ENCODE measurements at places on chromosomes 2 and 18.

DNA sequence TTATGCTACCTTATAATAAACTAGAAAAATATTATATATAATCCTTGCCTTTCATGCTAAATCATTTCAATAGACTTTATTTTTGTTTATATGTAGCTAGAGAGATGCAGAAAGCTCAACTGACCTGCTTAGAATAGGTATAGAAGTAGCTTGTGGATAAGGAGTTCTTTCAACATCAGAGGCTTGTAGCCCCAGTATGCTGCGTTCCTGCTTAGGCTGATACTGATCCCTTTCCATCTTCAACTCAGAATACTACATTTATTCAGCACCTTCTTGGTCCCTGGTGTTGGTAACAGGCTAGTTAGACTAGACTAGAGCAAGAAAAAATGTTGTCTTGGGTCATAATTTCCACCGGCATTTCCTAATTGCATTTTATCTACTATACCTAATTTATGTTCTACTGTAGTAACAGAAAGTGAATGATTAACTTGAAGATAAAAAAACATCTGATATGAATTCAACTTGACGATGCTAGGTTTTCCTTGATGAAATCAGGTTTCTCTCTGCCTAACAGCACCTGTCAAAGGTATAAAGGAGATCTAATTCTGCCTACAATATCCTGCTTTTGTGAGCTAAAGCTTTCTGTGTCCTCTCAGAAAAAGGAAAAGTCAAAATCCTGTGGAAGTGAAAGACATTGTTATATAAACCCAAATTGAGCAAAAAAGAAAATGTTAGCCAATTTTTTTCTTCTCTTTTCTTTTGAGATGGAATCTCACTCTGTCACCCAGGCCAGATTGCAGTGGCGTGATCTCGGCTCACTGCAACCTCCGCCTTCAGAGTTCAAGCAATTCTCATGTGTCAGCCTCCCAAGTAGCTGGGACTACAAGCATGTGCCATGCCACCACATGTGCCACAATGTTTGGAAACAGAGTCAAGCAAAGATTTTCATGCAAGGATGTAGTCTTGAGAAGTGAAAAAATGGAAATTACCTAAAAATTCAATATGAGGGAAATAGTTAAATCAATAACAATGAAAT, 5.8 kb downstream of the PECR start:
- no peak for DNase-seq

DNA sequence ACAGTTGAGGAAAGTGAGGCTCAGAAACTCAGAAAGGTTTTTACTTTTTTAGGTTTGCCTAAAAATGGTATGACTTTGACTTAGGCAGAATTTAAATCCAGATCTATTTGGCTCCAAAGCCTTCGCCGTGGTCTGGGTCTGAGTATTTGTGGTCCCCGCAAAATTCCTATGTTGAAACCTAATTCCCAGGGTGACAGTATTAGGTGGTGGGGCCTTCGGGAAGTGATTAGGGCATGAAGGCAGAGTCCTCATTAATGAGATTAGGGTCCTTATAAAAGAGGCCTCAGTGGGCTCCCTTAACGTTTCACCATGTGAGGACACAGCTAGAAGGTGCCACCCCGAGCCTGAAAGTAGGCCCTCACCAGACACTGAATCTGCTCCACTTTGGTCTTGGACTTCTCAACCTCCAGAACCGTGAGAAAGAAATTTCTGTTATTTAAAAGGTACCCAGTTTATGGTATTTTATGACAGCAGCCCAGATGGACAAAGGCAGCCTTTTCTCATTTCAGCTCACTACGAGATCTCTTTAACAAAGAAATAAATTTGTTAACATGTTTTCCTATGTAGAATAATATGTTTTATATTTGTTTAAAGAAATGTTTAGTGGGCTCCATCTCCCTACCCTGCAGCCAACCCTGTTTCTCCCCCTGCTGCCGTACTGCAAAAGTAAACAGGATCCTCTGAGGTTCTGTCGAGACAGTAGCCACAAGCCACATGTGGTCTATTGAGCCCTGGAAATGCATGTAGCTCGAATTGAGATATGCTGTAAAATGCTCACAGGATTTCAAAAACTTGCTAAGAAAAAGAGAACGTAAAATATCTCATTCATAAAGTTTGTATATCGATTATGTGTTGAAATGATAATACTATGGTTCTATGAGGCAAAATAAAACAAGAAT, 80.6 kb downstream of the MOGAT1 start:
- no peak for DNase-seq

GRCh38 chr2:16958266-16958665, 292.6 kb upstream of the CYRIA start:
- DNase-seq: no peak

DNA sequence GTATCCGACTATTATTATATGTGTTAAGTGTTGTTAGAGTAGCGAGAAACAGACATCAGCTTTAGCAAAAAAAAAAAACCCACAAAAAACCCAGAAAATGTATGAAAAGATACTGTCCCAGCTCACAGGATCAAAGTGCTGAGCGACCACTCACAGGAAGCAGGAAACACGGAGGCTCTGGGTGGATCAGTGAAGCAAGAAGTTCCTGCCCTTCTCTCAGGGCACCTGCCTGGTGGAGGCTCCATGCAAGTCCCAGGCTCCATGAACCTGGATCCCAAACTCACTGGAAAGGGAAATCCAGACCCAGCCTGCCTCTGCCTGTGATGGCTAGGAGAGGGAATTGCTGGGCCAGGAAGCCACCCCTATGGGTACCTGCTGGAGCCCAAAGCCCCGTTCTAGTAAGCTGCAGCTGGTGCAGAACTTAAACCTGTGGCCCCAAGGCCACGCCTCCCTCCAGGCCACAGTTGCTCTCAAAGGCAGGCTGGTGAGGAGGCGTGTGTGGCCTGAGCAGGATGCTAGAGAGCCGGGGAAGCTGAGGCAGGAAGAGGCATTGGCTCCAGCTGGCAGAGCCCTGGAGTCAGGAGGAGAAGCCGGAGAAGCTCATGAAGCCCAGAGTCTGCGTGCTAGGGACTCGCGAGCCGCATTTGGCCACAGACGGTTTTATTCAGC, 63.5 kb upstream of the TAF1B start:
- DNase-seq: no peak

DNA sequence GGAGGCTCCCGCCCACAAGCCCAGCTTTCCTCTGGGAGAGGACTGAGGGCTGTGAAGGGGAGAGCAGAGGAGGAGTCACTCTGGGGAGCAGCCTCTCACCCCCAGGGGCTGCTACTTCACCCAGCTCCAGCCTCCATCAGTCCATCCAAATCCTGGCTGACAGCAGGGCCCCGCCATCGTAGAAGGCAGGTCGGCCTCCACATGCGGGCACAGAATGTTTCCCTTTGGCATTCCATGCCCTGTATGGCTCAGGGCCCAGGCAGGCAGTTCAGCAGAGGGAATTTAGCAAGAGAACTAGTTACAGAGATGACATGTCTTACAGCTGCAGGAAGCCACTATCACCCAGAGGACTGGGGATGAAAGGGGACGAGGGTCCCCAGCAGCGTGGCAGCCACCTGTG, 6.4 kb upstream of the ODC1 start:
- DNase-seq: peak; percentile 64

- DNase-seq: no peak
Measured at GRCh38 chr2:110103061-110103961, 12.3 kb downstream of the MALL start.

GRCh38 chr2:28639092-28639691, 112.4 kb upstream of the PPP1CB start:
- no peak for DNase-seq

GRCh38 chr2:119440501-119440870, 8.8 kb downstream of the TMEM37 start:
- no peak for DNase-seq

DNA sequence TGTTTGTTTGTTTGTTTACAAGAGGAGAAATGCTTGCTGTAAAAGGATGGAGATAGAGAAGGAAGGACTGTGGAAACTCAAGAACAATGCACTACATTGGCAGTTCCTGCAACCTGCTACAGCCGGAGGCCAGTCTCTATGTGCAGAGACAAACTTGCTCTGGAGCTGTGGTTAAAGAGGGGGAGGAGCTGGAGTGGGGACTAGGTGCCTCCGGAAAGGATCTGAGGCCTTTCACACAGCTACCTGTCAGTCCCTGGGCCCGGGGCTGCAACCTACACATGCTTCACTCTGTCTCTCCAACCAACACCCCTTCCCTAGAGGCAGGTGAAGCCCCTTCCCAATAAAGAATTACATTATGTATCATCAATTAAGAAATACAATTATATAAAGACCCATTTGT, 1234.0 kb upstream of the ZEB2 start:
- no peak for DNase-seq

DNA sequence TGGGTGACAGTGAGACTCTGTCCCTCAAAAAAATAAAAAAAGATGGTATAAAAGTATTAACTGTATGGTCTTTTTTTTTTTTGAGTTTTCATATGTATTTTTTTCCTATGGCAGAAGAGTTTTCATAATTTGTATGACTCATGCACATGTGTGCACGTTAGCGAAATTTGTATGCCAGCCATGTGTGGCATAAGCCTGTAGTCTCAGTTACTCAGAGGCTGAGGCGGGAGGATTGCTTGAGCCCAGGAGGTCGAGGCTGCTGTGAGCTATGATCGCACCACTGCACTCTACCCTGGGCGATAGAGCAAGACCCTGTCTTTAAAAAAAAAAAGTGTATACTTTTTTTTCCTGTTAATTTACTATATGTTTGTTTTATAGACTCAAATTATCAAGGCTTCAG, 160.8 kb downstream of the TGIF1 start:
- DNase-seq: no peak
